Activated CD4-positive, alpha-beta T cell treated with anti-CD3 and anti-CD28 coated beads, Interleukin-2, Interleukin-4, amounts not matched to agents 100 ng/mL and 50 ng/mL, durations not matched to agents 16 hours and 8 hours (primary cell): ENCODE measurements at places on chromosomes 6 and 20.
A peak's percentile ranks its signal among the peaks of the same experiment; 100 is the strongest.

DNA sequence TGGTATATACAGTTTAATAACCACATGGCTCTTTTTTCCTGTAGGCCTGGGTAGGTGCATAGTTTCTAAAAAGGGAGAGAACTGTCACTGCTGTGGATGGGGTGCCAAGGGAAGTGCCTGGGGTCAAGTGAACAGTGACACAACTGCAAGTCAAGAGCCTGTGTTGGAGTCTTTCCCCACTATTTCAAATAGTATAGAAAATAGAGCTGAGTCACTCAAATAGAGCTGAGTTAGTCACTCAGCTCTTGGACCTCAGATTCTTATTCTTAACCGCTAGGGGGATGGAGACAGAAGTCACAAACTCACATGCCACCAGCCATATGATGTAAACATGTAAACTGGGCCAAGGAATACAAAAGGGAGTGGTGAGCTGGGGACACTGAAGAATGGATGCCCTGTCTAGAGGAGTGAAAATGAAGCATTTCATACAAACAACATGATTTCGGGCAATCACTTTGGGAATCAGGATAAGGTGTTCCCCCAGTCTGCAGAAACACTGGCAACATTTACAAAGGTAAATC, 2.1 kb downstream of the NQO2 start:
- peak; percentile 67 for DNase-seq

DNA sequence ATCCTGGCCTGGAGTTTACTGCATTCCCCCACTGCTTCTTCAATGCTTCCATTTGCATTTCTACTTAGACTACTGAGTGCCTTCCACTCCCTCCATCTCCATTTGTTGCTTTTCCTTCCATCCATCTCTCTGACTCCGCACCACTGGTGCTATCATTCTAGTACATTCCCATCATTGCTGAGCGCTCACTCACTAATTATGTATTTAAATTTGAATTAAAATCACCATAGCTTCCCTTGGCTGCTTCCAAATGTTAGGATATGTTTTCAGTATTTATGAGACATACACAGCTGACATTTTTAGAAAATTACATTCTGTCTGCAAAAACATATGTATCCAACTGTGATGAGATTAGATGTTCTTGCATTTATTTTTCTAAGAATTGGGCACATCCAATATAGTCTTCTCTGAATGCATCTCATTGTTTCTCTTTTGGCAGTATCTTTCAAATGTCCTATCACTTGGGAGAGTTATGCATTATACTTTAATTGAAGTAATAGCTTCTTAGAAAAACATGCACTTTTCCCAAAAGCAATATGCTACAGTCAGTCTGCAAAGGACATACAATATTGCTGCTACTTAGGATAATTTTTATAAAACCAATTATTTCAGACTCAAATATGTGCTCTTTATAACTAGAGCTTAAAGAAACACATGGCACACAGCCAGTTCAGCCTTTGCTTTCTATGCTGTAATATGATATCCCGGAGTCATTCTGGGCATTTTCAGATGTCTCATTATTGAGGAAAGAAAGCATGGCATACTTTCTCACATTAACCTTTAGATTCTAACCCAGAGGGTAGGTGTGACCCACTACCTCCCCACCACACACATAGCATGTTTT, 12.1 kb upstream of the COL21A1 start:
- no peak for DNase-seq

DNA sequence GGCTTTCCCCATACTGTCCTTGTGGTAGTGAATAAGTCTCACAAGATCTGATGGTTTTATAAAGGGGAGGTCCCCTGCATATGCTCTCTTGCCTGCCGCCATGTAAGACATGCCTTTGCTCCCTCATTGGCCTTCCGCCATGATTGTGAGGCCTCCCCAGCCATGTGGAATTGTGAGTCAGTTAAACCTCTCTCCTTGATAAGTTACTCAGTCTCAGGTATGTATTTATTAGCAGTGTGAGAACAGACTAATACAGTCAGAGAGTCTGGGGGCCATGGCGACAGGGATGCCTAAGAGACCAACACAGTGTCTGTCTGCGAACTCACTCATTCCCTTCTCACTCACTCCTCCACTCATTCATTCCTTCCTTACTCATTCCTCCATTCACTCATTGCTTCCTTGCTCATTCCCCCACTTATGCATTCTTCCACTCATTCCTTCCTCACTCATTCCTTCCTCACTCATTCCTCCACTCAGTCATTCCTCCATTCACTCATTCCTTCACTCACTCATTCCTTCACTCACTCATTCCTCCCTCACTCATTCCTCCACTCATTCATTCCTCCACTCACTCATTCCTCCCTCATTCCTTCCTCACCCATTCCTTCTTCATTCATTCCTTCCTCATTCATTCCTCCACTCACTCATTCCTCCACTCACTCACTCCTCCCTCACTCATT, 137.5 kb upstream of the AGPAT4 start:
- no peak for DNase-seq

DNA sequence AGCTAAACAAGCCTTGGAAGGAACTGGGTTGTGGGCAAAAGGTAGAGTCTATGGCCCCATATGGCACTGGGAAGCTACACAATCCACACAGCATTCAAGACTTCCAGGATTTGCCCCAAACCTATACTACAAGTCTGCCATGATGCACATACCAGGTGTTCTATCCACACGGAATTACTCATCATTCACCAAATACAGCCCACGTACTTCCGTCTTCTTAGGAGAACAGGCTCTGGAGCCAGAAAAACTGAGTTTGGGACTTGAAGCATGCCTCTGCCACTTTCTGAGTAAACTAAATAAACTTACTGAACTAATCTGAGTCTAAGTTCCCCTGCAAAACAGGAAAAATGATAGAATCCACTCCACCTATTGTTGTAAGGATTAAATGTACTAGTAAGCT, 28.6 kb downstream of the RIMS4 start:
- DNase-seq = no peak

GRCh38 chr20:30985386-30985785, 272.1 kb upstream of the DEFB115 start:
- DNase-seq = no peak

DNA sequence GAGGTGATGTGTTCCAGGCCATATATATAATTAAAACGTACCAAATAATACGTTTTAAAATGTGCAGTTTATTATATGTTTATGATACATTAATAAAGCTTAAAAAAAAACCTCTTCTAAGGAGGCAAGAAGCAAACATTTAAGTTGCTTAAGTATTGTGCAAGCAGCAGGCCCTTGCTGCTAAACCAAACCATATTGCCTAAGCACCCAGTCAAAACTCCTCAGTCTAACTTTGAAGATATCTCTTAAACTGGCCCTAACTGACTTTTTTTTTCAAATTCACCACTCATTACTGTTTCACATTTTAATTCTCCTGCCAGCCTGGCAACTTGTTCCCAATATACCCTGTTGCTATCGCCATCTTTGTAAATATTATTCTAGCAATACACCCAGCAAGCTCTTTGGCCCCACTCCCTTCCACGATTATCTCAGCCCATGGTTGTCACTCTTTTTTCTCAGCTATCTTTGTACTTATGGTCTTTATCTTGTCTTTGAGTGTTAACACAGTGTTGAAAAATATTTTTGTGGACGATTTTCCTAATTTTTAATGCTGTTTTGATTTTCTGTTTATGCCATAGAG, 60.9 kb downstream of the C6orf58 start:
- DNase-seq = no peak

GRCh38 chr6:13384506-13384905, 56.2 kb upstream of the TBC1D7 start:
- no peak for DNase-seq

DNA sequence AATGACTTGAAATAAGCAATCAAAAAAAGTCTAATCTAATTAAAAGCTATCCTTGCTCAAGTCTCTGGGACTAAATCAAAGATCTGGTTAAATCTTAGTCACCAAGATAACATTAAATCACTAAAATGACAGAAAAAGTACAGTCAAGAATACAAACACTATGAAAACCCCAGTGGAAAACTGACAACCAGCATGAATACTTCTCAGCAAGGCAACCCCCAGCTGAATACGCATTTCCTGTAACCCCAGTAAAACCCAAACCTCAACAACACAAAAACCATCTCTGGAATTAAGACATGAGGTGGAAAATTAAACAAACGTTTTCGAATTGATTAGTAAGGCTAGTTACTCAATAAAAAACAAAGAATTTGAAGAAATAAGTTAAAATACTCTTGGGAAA, 23.7 kb upstream of the ZC3H12D start:
- peak; percentile 83 for DNase-seq

DNA sequence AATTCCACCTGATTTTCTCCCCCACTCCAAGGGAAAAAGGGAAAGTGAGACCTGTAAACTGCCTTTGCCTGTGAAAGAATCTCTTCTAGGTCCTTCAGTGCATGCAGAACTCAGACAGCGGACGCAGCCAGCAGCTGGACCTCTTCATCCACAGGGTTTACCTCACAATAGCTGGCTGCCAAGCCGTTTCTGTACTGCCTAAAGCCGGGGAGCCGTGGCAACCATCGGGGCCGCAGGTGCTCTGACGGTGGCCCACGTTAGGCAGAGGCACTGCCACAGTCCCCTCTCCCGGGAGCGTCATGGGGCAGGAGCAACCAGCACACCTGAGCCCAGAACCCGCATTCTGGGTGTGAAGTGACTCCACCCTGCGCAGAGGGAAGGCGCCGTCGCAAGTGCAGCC, 206.1 kb downstream of the TTLL2 start:
- DNase-seq = no peak

DNA sequence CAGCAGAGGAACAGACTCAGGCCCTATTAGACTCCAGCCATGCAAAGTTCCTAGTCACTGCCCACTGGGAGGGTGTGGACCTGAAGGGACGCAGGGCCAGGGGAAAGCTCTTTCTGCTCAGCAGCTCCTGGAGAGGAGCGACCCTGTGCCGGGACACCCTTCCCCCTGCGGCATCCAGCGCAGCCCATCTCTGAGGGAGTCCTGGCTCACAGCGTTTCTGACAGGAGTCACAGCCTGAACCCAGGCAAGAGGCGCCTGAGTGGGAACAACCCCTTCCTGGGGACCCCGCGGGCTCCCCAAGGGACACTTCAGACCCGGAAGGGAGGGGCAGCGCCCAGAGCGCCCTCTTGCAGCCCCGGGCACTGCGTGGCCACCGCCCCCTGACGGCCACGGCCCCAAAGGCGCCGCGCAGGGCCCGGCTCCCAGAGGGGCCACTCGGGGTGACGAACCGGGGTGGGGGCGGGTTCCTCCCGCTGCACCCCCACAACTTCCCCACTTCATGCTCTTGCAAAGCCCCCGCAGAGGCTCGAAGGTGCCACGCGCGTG, 862 bp downstream of the UCKL1 start:
- DNase-seq = peak; percentile 34

DNA sequence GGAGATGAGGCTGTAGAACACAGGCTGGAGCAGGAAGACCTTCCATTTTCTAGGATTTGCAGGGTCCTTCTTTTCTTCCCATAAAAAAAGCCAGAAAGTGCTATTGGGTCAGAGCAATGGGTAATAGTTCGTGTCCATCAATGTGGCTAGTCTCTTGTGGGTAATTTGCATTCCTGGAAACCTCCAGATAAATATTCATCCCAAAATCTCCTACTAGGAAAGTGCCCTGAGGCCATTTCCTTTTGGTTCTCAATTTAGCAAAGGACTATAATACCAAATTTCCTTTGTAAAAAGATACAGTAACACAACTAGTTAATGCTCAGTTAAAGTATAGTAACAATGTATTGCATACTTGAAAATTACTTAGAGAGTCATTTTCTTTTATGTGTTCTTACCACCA, 138.1 kb upstream of the TAB2 start:
- no peak for DNase-seq

GRCh38 chr20:48635791-48636267, 192.0 kb downstream of the PREX1 start:
- peak; percentile 75 for DNase-seq

- no peak for DNase-seq
Observed at GRCh38 chr6:64113704-64114103, 478.1 kb downstream of the PHF3 start.
